ENCODE measurements at places on chromosomes 5 and 9. TPM values are rescaled to one million over a fixed set of nuclear protein-coding genes. Genes with fewer than 3 reads are reported as not detected.

- no peak for DNase-seq
Observed at GRCh38 chr9:104260004-104260403, 165.9 kb downstream of the SMC2 start.

The AJM1 gene
- polyA plus RNA-seq: not detected

DNA sequence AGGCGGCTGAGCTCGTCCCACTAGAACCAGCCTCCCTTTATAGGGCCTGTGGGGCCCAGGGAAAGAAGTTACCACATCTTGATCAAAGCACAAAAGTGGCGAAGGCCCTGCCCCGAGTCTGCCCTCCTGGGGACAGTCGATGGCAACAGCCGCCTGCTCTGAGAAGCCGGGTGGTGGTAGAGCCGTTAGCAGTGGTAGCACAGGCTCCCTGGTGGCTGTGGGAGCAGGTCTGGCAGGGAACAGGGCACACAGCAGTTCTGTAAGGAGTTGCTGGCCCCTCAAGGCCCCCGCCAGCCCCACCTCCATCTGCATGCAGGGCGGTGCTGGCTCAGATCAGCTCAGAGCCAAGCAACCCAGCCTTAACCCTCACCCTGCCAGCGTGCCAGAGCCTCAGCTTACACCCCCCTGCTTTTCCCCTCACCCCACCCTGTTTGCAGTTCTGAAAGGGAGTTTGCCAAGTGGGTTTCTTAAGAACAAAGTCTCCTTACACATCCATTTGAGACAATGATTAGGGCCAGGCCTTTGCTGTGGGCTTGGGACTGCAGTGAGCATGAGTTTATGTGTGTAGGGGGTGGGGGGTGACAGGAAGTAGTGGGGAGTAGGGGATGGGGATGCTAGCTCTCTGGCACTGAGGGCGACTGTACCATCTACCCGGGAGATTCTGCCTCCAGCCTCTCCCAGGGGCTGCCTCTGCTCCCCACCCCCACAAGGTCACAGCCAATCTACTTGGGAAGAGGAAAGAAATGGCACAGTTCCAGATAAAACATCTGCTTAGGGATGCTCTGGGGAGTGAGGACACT lies 11.8 kb downstream of the ACSL6 start:
- DNase-seq: no peak

The SLC23A1 gene
- polyA plus RNA-seq: not detected

DNA sequence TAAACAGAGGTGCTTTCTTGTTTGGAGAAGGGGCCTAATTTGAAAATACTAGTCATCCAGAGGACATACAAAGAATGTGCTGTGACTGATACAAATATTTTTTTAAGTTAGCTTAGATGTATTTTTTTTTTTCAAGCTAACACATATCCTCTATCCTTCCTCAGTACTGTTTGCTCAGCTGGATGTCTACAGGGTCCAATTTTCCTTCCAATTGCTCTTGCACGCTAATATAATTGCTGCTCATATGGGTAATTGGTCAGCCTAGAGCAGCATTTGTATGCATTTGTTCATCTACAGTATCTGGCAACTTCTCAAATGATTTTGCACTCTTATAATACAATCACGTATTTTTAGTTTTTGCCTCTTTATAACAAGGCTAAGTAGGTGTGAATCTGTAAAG lies 84.7 kb downstream of the ZDHHC21 start:
- no peak for DNase-seq

GRCh38 chr9:17555362-17556054 lies 23.4 kb upstream of the SH3GL2 start:
- no peak for DNase-seq

GRCh38 chr5:104299998-104300706 lies 737.6 kb upstream of the NUDT12 start:
- no peak for DNase-seq

The PCDHGB7 gene
- 0.03 TPM for polyA plus RNA-seq

The ELAVL2 gene
- polyA plus RNA-seq: not detected

GRCh38 chr5:15601274-15601673 lies 101.3 kb downstream of the FBXL7 start:
- DNase-seq: no peak

DNA sequence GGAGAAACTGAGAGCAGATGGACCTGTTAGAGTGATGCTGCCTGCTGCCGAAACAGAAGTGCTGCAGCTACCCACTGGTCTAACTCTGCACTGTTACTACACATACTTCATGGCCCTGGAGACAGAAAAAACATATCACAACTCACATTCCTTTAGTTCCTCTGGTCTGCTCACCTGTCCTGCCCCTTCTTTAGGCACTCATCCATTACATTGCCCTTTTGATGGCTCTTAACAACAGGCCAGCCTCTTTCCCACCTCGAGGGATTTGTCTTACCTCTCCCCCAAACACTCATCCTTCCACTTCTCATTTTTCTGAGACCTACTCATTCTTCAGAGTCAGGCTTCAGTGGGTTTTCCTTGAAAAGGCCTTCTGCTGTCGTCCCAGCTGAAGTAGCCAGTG lies 49.2 kb downstream of the KCTD16 start:
- DNase-seq: no peak

GRCh38 chr5:178625679-178626483 lies 969 bp downstream of the CLK4 start:
- DNase-seq: no peak

The DYNC2I2 gene
- 1.7 TPM for polyA plus RNA-seq

- DNase-seq: no peak
Observed at GRCh38 chr9:131419026-131419614, 25.2 kb downstream of the PRRC2B start.

- DNase-seq: no peak
Observed at GRCh38 chr5:116372931-116373597, 201.6 kb downstream of the SEMA6A start.

GRCh38 chr5:17443333-17444130 lies 54.5 kb upstream of the TAF11L2 start:
- no peak for DNase-seq

- DNase-seq: no peak
Observed at GRCh38 chr9:93240891-93241334, 57.0 kb downstream of the WNK2 start.

- DNase-seq: no peak
Observed at GRCh38 chr9:135047521-135047920, 39.9 kb upstream of the OLFM1 start.

- no peak for DNase-seq
Observed at GRCh38 chr9:68781928-68782327, 76.9 kb downstream of the PIP5K1B start.

GRCh38 chr5:124910354-124911016 lies 164.0 kb upstream of the ZNF608 start:
- no peak for DNase-seq

GRCh38 chr5:179316982-179317381 lies 28.3 kb downstream of the ADAMTS2 start:
- no peak for DNase-seq

- no peak for DNase-seq
Observed at GRCh38 chr5:160009591-160009989, 651 bp downstream of the TTC1 start.
